Stimulated activated naive CD8-positive, alpha-beta T cell treated with anti-CD3 and anti-CD28 coated beads, Interleukin-15, Interleukin-2, amounts not matched to agents 100 U/mL and 50 U/mL, for 24 hours (primary cell): ENCODE measurements at places on chromosomes 3 and 15.

GRCh38 chr3:189632242-189632641 is 1.1 kb downstream of the TP63 start:
- DNase-seq = no peak

GRCh38 chr3:197539651-197540051 is 16.1 kb downstream of the BDH1 start:
- DNase-seq = no peak

DNA sequence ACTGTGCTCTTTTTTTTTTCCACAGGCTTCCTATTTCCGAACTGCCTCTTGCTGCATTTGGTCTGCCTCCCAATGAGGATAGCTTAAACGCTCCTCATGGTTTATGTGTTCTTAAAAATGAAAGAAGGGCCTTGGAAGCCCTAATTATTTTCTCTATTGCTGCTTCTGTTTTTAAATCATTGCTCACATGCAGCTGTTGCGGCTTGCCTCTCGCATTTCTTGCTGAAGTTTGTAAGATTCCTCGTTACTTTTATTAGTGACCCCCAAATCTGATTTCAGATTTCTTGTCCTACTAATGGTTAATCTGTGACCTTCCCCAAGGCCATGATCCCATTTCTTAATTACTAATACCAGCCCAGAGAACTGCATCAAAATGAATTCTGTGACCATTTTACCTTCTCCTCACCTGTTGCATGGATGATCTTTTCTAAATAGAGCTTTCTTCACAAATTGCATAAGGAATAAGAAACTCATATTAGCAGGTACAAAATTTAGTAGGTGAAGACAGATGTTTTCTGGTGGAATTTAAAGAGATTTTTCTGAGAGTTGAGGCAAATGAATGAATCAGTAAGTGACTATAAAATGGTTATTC is 1.8 kb downstream of the UBE2E1 start:
- no peak for DNase-seq

DNA sequence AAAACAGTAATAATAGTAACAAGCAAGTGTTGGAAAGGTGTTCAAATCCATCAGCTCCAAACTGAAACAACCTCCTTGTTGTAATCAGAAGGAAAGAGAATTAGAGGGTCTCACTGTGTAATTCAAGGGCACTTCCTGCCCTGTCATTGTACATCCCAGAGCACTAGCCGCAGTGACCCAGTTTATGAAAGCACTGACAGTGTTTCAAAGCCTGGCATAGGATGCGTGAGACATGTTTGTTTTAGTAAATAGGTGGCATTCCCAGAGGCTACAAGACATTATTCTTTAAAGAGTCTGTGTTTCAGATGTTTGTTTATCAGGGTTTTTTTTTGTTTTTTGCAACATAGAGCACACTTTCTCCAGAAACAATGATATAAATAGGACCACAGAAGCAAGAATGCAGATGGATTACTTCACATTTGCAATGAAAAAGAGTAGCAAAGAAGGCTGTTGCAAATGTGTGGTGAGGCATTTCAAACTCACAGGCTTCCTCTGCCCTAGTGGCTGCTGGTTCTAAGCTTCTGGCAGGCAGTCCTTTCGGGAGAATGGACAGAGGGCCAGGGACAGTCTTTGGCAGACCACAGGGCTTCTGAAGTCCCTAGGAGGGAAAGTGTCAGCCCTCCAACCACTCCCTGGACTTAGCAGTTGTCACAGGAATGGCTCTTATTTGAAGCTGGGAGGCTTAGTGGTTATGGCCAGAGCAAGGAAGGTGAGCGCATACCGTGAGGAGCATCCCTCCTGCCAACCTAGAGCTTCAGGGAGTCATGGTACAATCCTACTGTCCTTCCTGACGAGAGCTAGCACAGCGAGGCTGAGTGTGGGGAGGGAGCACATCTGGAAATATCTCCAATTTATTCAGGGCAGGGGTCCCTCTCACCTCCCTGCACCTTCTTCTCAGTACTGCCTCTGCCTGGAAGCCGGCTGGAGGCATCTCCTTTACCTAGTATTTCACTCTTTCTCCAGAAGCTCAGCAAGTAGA is 31.4 kb upstream of the TIPARP start:
- no peak for DNase-seq

GRCh38 chr3:180011927-180012326 is 24.8 kb downstream of the PEX5L start:
- no peak for DNase-seq

- DNase-seq = no peak
Observed at GRCh38 chr3:82020282-82020681, 258.8 kb upstream of the GBE1 start.

- DNase-seq = no peak
Observed at GRCh38 chr3:12959410-12959809, 113.8 kb downstream of the IQSEC1 start.

GRCh38 chr3:53949541-53949940 is 57.9 kb upstream of the SELENOK start:
- no peak for DNase-seq

- DNase-seq = no peak
Observed at GRCh38 chr15:67023517-67024313, 41.7 kb upstream of the SMAD3 start.

GRCh38 chr15:73756947-73757513 is 3.9 kb upstream of the INSYN1 start:
- DNase-seq = no peak

GRCh38 chr3:61736506-61736905 is 175.1 kb downstream of the PTPRG start:
- DNase-seq = no peak

DNA sequence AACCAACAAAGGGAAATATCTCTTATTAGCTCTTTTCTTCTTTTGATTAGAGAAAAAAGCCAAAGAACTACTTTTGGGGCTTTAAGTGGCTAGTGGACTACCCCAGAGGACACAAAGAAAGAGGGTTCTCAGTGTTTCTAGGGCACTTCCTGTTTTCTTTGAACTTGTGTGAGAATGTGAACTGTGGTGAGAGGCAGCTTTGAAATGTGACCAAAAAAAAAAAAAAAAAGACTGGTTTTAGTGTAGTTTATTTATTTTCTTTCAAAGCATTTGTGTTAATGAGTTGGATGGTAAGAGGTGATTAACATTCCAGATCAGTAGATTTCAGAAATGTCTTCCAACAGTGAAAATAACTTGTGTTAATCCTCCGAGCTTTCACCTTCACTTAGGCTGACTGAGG is 32.4 kb downstream of the SELENOT start:
- DNase-seq = no peak

DNA sequence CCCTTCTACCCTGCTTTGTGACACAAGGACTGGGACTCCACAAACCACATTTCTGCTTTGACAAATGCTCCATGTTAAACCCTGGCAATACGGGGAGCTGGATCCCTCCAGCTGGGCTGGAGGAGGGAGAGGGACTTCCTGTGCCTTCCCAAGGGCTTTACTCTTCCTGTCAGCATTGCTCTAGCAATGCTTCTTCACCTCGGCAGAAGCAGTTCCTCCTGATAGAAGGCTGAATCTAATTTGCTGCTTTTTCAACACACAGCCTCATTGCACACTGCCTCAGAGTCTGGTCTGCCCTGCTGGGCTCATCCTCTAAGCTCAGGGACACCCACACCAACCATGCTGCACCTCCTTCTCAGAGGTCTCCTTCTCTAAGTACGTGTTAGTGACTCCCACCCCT is 142.8 kb upstream of the SMAD3 start:
- DNase-seq = no peak
